Amniotic epithelial cell (primary cell): ENCODE measurements at places on chromosomes 5 and 9.

GRCh38 chr9:10059044-10059443 lies 553.8 kb downstream of the PTPRD start:
- DNase-seq, result peak; percentile 84

DNA sequence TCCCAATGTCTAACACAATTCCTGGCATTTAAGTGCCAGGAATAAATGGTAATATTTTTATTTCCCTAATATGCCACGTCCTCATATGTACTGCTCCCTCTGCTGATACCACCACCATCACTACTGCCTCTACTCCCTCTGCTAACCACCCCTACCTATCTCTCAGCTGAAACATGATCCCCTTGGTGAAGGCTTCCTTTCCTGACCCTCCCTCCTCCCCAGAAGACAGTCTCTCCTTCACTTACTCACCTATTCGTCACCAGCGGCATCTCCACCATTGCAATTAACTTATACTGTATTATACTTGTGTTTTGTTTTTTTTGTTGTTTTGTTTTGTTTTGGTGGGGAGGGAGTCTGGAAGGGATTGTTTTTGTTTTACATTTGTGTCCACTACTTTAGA lies 4.8 kb downstream of the DENND1A start:
- DNase-seq, result no peak

DNA sequence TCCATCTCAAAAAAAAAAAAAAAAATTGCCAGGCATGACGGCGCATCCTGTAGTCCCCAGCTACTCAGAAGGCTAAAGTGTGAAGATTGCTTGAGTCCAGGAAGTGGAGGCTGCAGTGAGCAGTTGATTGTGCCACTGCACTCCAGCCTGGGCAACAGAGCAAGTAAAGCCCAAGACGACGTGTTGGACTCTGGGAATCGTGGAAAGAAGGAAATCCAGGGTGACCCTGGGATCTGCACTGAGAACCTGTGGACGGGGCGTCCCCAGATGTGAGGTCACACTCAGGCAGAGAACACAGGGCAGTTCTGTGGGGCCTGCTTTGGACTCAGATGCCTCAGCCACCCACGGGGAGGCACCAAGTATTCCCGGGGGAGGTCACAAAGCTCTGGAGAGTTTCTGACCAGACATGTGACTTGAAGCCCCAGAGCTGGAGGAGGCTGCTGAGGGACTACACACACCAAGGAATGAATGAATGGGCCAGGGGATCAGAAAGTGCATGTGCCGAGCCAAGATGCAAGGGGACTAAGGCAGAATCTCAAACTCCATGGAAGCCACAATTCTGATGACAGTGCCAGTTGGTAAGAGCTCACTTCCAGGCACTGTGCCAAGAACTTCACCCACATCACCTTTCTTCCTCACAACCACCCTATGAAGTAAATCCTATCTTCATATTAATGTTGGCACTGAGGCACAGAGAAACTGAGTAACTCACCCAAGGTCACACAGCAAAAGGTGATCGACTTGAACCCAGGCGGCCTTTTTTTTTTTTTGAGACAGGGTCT lies 12.9 kb downstream of the DYNC2I2 start:
- no peak for DNase-seq

GRCh38 chr5:54311176-54311677 lies 854 bp upstream of the ARL15 start:
- DNase-seq, result peak; percentile 16

- DNase-seq, result peak; percentile 77
Measured at GRCh38 chr9:69186841-69187611, 12.9 kb downstream of the TJP2 start.
